Brain (organoid and tissue), 16 donors: ENCODE measurements at places on chromosomes 16 and 17. TPM values are rescaled to one million over a fixed set of nuclear protein-coding genes. Genes with fewer than 3 reads are reported as not detected.

- no peak for DNase-seq
These were observed 2.3 kb upstream of the RPH3AL start for GRCh38 chr17:354651-355556.

- DNase-seq = peak; percentile 91
These were observed 264.3 kb upstream of the CACNG5 start for GRCh38 chr17:66570447-66571195.

DNA sequence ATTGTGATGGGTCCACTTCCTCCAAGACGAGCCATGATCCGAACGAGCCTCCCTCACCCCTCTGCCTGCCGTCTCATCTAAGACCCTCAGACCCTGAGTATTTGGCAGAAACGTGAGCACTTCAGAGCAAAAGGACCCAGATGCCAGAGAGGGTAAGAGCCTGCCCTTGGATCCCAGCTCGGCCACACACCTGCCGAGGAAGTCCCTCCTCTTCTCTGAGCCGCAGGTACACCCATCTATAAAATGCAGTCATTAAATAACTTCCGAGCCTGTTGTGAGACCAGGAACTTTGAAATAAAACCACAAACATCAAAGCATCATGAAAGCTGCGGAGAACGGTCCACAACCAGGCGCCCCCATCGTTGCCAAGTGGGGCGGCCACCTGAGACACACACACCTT, 64.8 kb upstream of the DOC2B start:
- no peak for DNase-seq

GRCh38 chr17:41613277-41614082, 913 bp upstream of the KRT16 start:
- no peak for DNase-seq

- no peak for DNase-seq
These were observed 72.5 kb downstream of the MAP2K6 start for GRCh38 chr17:69486779-69487637.

DNA sequence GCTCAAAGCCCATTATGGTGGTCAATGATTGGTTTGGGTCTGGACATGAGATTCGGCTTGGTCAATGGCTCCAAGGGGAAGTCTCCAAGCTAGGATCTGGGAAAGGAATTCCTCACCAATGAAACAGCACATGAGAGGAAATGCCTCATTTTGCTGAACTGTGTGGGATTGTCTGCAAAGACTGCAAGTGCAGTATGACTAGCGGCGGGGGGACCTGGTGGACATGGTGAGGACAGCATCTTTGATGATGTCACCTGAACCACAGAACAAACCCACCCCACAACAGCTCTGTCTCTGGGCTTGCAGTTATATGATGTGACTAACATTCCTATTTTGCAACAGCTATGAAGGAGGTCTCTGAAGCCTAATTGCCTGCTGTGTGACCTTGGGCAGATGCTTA, 50.6 kb upstream of the NKD1 start:
- no peak for DNase-seq

- peak; percentile 9 for DNase-seq
These were observed 27.9 kb upstream of the OR4D1 start for GRCh38 chr17:58120195-58120822.

GRCh38 chr17:45135978-45136791, 698 bp downstream of the ACBD4 start:
- no peak for DNase-seq

DNA sequence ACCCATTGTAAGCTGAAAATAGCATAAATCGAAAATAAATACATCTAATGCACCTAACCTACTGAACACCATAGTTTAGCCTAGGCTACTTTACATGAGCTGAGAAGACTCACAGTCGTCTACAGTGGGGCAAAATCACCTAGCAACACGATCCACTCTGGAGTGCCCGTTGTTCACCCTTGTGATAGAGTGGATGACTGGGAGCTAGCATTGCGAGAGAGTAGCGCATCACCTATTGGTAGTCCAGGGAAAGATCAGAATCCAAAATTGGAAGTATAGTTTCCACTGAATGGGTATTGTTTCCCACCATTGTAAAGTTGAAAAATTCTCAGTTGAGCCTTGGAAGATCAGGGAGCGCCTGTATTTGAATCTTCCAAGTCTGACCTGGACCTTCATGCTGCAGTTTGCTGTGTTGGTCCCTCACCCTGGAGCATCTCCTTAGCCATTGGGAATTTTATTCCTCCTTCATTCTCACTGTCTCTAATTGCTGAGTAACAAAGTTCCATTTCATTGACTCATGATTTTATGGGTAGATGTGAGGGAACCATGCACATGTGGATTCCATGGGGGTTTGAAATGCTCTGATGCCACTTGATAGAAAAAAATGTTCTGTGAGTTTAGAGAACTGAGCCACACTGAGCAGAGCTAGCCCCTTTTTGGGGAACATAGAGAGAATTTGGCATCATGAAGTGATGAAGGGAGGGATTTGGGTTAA, 19.6 kb downstream of the AKAP1 start:
- no peak for DNase-seq

- no peak for DNase-seq
These were observed 47.6 kb upstream of the IRX3 start for GRCh38 chr16:54334208-54334607.

GRCh38 chr16:2288726-2289125, 20.8 kb upstream of the RNPS1 start:
- DNase-seq = no peak

DNA sequence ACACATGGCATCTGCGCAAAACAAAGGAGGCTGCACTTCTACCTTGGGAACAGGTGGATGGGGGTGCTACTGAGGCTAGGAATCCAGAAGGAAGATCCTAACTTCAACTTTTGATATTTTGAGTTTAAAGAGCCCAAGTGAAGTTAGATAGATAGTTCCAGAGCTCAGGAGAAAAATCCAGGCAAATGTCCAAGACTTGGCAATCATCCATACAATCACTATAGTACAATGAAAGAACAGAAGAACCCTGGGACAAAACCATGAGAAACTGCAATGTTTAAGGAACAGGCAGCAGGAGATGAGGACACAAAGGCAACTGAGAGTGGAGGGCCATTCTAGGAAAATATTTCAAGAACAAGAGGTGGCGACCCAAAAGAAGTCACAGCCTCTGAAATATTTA, 12.4 kb downstream of the CDYL2 start:
- no peak for DNase-seq

DNA sequence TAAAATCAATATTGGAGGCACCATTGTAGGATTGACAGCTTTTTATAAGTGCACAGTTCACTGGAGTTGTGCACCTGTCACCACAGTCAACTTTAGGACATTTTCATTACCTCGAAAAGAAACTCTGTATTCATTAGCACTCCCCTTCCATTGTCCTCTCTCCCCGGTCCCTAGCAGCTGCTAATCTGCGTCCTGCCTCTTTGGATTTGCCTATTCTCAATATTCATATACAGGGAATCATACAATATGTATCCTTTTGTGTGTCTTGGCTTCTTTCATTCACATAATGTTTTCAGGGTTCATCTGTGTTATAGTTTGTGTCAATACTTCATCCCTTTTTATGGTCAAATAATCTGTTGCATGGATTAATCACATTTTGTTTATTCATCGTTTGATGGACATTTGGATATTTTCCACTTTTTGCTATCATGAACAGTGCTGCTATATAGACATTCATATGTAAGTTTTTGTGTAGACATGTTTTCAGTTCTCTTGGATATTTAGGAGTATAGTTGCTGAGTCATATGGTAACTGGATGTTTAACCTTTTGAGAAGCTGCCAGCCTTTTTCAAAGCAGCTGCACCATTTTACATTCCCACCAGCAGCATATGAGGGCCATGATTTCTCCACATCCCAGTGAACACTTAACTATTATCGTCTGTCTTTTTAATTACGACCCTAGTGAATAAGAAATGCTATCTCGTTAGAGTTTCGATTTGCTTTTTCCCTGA, 9.8 kb downstream of the DNAJA3 start:
- no peak for DNase-seq

DNA sequence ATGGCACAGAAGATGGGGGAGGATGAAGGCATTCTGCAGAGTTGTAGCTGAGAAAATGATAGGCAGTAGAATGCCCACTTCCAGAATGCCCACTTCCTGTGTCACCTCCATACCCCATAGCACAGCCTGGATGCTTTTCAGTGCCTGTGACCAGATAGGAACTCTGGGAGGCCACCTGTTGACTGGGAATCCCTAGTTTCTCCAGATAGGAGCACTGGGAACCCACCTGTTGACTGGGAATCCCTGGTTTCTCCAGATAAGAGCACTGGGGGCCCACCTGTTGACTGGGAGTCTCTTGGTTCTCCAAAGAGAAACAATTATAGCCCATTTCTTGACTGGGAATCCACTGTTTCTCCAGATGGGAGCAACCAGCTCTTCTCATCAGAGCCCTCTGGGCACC, 11.6 kb downstream of the CPHXL start:
- DNase-seq = no peak

DNA sequence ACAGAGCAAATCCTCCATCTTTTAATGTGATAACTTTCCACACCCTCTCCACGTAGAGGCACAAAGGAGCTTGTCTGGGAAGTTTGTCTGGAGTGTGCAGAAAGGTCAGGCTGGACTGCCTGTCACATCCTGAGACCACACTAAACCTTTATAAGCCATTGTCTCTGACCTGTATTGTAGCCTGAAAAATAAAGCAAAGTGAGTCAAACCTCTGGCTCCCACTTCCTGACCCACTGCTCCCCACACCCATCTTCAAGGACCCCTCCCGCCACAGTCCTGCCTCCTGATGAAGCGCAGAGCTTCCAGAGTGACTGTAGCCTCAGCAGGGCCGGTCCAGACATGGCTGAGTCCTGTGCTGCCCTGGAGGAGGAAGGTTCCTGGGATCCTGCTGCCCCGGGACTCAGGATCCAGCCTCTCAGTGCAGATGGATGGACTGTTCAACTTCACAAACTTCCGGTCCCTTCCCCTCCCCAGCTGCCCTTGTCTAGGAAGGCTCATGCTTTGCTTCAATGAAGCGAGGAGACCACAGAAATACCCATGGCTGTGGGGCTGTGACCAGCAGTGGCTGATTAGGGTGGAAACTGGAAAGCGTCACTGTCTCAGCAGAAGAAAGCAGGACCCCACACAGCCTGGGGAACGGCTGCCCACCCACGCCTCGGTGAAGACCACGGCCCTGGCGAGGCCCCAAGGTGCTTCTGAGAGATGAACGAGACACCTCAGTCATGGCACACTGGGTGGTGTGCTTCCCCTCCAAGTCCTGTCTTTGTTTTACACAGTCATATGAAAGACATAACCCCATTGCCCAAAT, 30.9 kb upstream of the CLEC18B start:
- DNase-seq = no peak

DNA sequence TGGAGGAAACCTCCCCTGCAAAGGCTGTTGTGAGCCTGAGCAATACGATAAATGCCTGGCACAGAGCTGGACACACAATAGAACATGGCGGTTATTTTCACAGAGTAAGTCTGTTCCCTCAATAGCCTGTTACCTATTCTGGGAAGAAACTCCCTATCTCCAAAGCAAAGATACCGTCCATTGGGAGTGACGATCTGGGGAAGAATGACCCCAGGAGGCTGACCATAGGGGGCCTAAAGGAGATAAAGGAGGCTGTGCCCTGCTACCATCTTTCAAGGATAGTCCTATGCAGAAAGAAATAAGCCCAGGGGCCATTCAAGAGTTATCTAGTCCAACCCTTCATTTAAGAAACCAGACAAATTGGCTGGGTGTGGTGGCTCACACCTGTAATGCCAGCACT, 4.1 kb upstream of the AXIN2 start:
- no peak for DNase-seq

DNA sequence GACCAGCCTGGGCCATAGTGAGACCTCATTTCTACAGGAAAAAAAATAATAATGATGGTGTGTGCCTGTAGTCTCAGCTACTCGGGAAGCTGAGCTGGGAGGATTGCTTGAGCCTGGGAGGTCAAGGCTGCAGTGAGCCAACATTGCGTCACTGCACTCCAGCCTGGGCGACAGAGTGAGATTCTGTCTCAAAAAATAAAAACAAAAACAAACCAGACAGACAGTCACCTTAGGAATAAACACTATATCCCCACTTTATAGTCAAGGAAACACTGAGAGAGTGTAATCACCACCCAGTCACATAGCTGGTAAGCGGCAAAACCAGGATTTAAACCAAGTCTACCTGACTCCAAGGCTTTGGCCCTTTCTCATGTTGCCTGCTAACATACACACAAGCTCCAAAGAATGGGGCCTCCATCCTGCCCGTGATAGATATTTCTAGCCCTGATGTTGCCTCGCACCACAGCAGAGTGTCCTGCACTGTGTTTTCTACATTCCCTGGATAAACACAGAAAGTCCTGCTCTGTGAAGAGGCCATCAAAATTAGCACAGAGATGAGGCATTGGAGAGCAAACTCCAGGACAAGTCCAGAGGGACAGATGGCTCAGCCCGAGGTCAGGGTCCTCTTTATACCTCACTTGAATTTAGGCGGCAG, 66.1 kb upstream of the SMURF2 start:
- DNase-seq = no peak

DNA sequence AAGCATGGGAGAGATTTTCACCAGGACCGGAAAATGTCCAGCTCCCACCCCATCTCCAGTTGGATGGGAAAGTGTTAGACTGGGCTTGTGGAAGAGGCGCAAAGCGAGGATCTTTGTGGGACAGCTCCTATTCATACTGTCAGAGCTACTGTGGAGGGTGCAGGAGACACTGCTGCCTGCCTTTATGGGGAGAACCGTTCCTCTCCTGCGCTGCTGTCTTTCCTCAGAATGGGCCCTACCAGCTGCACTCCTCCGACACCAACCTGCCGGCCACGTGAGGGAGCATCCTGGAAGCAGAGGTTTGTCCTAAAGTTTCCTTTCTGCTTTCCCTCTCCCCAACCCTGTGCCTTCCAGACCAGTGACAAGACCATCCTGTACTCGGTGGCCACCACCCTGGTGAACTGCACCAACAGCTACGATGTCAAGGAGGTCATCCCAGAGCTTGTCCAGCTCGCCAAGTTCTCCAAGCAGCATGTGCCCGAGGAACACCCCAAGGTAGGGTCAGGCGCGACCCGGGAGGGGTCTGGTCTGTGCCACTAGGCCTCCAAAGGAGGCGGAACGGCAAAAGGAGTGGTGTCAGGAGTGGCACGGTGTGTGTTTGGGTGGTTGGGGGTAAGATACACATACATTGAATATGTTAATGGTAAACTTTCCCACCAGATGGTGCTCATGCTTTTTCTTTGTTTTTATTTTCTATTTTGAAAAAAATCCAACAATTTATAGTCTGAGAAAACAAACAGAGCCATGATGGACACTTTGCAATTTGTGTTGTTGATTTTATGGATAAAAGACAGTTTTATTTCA, 23.0 kb downstream of the SLC35G3 start:
- DNase-seq = no peak

GRCh38 chr17:47687748-47688147, 6.2 kb upstream of the TBKBP1 start:
- peak; percentile 59 for DNase-seq

The SLC52A1 gene
- polyA plus RNA-seq = not detected

The EVPLL gene
- polyA plus RNA-seq = not detected

The NOXO1 gene
- 4.6 TPM for polyA plus RNA-seq

The DNAAF1 gene
- 0.53 TPM for polyA plus RNA-seq

The CCL22 gene
- polyA plus RNA-seq = not detected

The TMEM100 gene
- polyA plus RNA-seq = 1.6 TPM

The KRT9 gene
- polyA plus RNA-seq = not detected

The CES5A gene
- not detected for polyA plus RNA-seq

The DPEP2 gene
- polyA plus RNA-seq = 1.2 TPM

The UMOD gene
- not detected for polyA plus RNA-seq
